LoVo (cell line): ENCODE measurements at places on chromosomes 2 and 18.

DNA sequence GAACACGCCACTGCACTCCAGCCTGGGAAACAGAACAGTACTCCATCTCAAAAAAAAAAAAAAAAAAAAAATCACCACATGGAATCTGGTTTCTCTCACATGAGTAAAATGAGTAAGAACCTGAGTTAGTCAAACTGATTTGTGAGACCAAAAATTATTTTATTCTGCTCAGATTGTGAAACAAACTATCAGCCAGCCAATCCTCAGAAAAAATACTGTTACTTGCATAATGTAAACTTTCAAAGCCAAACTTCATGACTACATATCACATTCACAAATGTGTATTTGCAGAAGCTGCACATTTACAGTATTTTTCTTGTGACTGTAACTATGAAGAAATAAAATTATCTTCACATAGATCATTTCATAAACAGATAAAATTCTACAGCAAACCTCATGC lies 23.2 kb downstream of the SUMO1 start:
- no peak for DNase-seq

- DNase-seq: peak; percentile 24
These were observed 49.4 kb downstream of the CCDC102B start for GRCh38 chr18:68847219-68847837.

GRCh38 chr18:37676276-37676675 lies 110.7 kb upstream of the CELF4 start:
- no peak for DNase-seq

GRCh38 chr2:171163261-171163660 lies 2.6 kb upstream of the TLK1 start:
- DNase-seq: no peak

GRCh38 chr2:191178806-191179514 lies 28.2 kb upstream of the STAT4 start:
- no peak for DNase-seq

- no peak for DNase-seq
These were observed 72.0 kb upstream of the MRPS9 start for GRCh38 chr2:104965900-104966299.

DNA sequence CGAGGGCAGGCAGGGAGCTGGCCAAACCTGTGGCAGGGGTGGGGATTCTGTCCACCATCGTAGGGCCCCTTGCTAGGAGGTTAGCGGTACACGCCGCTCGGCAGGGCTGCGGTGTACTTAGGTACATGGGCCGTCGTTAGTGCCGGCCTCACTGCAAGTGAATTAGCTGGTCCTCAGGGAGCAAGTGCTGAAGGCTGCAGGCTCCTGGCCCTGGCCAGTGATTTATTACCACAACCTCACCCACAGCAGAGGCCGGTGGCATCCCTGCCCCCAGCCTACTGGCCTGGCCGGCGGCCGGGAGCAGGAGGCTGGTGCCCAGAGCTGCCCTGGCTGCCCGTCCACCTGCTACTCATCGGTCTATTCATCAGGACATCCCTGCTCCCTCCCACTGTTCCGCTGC lies 19.6 kb upstream of the PTMA start:
- no peak for DNase-seq

- no peak for DNase-seq
These were observed 7.3 kb downstream of the ACMSD start for GRCh38 chr2:134845719-134846118.

DNA sequence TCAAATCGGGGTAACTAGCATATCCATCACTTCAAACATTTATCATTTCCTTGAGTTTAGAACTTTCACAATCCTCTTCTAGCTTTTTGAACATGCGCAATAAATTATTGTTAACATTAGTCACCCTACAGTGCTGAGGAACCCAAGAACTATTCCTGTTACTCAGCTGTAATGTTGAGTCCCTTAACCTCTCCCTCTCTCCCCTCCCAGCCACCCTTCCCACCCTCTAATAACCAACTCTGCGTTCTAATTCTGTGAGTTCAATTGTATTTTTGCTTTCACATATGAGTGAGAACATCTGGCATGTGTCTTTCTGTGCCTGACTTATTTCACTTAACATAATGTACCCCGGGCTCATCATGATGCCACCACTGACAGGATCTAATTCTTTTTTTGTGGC lies 78.6 kb upstream of the RANBP2 start:
- DNase-seq: no peak

GRCh38 chr2:207674826-207675225 lies 36.6 kb upstream of the CCNYL1 start:
- DNase-seq: no peak

DNA sequence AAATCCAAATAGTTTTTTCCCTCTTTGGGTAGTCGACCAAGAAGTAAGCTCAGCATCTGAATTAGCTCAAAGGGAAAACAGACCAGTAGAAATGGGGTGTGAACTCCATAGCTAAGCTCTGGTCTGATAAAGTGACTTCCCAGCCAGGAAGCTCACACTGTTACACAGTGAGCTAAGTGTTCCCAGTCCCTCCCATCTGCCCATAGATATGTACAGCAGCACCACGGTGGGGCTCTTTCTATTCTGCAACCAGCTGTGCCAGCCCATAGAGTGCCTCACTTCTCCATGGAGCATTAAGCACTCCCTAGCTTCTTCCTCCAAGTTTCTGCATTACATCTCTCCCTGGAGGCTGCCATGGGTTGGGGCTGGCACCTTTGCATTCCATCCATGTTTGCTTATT lies 27.6 kb upstream of the NEMP2 start:
- no peak for DNase-seq

GRCh38 chr2:158120664-158121641 lies 19.3 kb downstream of the UPP2 start:
- no peak for DNase-seq

GRCh38 chr2:230356084-230356483 lies 29.1 kb downstream of the SP140L start:
- no peak for DNase-seq

GRCh38 chr2:177285892-177286715 lies 21.6 kb upstream of the NFE2L2 start:
- no peak for DNase-seq

GRCh38 chr2:10768063-10768507 lies 44.5 kb downstream of the PDIA6 start:
- DNase-seq: no peak

DNA sequence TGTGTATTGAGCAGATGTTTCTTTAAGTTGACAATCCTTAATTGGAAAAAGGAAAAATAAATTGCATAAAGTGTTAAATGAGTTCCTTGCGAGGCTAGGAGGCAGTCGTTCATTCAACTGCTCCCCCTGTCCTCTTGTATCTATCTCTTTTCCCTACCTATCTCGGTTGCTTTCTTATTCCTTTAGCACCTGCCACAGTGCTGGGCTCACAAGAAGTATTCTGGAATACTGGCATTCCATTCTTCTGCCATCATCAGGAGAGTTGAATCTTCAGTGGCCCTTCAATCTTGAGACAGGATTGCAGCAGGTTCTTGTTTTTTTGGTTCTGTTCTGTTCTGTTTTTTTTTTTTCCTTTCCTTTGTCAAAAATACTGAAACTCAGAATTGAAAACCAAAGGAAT lies 143.1 kb upstream of the AQP4 start:
- no peak for DNase-seq

DNA sequence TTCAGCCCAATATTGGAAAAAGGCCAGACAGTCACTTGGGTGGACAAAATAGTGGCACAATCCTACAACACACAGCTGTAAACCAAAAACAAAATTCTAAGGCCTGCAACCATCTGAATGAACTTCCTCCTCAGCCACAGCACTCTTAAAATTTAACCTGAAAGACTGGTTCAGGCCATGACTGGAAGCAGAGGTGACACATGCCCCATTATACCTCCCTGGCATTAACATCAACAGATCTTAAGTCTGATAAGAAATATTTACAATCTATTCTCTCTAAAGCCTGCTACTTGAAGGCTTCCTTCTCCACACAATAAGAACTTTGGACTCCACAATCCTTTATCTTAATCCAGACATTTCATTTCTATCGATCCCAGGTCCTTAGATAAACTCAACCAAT lies 192.4 kb upstream of the LRP1B start:
- DNase-seq: peak; percentile 4

GRCh38 chr2:8753609-8754008 lies 71.8 kb downstream of the ID2 start:
- no peak for DNase-seq

DNA sequence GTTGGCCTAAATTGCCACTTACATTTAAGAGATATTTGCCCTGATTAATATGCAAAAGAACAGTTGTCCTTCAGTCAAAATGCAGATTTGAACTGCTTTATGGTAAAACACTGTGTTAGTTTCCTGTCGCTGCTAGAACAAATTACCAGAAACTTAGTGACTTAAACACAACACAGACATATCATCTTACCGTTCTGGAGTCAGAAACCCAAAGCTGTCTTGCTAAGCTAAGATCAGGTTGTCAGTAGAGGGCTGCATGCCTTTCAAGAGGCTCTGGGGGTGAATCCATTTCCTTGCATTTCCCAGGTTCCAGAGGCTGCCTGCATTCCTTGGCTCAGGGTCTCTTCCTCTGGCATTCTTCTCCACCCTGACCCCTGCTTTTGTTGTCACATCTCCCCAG lies 149.5 kb downstream of the FAM161A start:
- DNase-seq: no peak

DNA sequence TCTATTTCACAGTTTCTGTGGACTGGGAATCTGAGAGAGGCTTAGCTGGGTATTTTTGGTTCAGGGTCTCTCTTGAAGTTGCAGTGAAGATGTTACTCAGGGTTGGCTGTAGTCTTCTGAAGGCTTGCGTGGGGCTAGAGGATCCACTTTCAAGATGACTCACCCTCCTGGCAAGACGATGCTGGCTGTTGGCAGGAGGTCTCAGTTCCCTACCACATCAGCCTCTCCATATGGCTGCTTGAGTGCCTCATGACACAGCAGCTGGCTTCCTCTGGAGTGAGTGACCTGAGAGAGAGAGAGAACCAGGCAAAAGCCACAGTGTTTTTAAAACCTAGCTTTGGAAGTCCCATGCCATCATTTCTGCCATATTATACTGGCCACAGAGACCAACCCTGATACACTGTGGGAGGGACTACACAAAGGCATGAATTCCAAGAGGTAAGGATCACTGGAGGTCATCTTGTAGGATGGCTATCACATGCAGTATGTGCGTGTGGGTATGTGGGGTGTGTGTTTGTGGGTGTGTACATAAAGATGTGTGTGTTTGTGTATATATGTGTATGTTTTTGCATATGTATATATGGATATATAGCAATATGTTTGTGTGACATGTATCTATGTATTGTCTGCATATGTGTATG lies 25.1 kb downstream of the DNPEP start:
- DNase-seq: peak; percentile 44

DNA sequence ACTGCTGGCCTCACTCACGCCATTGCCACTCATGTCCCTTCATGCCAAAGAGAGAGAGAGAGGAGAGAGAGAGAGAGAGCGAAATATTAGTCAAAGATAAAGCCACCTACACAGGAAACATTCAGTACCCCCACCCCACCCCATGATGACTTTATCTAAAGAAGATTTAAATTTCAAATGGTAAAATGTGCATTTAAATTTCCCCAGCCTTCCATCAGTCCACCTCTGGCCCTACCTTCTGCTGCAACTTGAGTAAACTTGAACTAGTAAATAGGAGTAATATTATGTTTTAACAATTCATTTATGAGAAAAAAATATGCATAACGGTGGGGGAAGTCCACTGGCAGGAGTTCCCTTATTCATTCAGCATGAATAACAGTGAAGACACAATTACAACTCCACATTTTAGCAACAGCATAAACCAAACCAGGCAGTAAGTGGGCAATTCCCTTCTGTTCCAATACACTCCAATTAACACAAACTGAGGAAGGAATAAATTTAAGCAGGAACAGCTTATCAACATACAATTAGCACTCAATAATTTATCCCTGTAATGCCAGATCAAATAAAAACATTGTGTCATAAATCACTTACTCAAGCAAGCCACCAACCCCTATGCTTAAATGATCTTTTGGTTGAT lies 264.2 kb downstream of the LNPK start:
- no peak for DNase-seq

DNA sequence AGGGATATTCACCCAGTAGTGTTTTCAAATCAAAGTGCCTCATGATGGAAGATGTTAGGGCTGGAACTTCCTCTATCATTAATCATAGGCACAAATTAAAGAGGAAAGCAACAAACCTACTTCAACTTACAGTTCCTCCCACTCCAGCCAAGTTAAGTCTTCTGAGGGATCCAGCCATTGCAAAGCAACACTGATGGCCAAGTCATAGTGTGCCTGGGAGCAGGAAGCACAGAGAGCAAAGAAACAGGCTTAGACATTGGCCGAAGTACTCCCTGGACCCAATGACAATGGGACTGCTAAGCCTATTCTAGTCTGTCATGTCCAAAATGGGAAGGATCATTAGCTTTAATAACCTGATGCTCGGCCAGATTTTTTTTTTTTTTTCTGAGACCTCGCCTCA lies 7.0 kb downstream of the C2orf80 start:
- no peak for DNase-seq

- DNase-seq: peak; percentile 72
These were observed 66.1 kb downstream of the LRRFIP1 start for GRCh38 chr2:237693291-237693994.

GRCh38 chr2:214031566-214031965 lies 379.3 kb upstream of the VWC2L start:
- DNase-seq: no peak

- DNase-seq: no peak
These were observed 254.1 kb downstream of the HDAC4 start for GRCh38 chr2:239146741-239147181.

GRCh38 chr2:196520605-196521004 lies 118.9 kb upstream of the CCDC150 start:
- no peak for DNase-seq

GRCh38 chr2:88261725-88262124 lies 91.6 kb downstream of the THNSL2 start:
- no peak for DNase-seq

DNA sequence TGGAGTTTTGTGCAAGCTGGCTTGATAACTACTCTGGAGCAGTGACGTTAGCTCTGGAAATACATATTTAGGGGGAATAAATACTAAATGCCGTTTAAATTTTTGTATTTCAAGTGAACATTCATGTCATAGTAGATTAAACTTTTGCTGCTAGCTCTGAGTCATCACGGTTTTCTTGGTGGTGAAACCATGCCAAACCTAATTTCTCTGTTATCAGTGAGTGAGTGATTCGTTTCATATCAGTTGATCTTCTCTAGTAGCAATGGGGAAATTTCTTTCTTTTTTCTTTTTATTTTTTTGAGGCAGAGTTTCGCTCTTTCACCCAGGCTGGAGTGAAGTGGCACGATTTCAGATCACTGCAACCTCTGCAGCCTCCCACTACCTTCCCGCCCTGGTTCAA lies 211.1 kb downstream of the PTPRM start:
- no peak for DNase-seq

DNA sequence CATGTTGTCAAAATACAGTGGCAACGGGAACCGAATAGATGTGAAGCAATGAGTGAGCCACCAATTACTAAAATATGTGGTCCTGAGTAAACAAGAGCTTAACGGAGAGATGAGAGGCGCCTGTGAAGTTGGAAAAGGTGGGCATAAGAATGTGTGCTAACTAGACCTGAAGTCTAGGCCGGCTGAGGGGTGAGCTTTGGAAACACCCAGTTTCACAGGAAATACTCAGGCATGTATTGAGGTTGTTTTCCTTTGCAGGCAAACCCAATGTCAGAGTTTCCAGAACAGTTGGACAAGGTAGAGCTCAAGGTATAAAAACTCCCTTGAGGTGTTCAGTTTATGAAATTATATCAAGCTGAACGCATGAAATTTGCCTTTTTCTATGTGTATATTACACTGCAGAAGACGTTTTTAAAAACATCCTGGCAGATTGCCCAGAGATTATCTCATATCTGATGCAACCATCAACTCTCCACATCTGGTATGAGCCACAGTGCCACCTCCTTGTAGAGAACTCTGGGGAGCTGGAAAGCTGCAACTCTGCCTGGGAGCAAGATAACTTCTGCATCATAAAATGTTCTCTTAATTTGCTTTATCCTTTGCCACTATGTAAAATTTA lies 3.9 kb upstream of the WDSUB1 start:
- DNase-seq: peak; percentile 68
